ENCODE measurements at places on chromosomes 16 and 17. TPM values are rescaled to one million over a fixed set of nuclear protein-coding genes. Genes with fewer than 3 reads are reported as not detected.

The SOX8 gene
- total RNA-seq = not detected

The CDRT15 gene
- not detected for total RNA-seq

The FBXL16 gene
- total RNA-seq = under 0.01 TPM

The MYH13 gene
- total RNA-seq = not detected

The MSLN gene
- 0.32 TPM for total RNA-seq

Data from fibroblast of villous mesenchyme (primary cell).